Suprapubic skin (tissue), 4 donors: ENCODE measurements at places on chromosomes 13 and 19.
A peak's percentile ranks its signal among the peaks of the same experiment; 100 is the strongest.

DNA sequence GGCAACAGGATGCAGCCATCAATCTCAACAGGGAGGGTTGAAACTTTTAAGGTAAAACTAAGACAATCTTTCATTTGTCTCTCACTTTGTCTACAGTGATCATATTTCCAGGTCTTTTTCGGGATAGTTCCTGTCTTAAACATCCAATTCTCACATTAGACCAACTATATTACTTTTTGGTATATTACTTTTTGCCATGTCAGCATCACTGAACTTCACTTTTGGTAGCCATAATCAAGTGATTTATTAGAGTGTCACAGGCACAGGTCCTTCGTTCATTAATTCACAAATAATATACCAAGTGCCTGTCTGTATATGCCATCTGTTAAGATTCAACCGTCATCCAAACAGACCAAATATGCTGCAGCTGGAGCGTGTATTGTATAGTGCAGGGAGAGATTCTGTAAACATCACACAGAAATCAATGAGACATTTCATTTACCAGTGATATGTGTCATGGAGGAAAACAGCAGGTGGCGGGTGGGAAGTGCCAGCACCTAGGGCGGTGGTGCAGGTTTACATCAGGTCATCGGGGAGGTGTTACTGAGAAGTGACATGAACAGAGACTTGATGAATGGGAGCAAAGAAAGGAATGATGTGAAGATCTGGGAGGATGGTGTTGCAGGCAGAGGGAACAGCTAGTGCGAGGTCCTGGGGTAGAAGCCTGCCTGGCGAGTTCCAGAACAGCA is 24.9 kb downstream of the ARHGEF7 start:
- no peak for DNase-seq

DNA sequence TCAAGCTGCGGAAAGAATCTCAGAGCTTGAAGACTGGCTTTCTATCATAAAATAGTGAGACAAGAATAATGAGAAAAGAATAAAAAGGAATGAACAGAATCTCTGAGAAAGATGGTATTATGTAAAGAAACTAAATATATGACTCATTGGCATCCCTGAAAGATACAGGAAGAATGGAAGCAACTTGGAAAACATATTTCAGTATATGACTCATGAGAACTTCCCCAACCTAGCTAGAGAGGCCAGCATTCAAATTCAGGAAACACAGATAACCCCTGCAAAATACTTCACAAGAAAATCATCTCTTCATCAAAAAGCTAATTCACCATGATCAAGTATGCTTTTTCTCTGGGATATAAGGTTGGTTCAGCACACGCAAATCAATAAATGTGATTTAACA is 2318.0 kb downstream of the PCDH9 start:
- DNase-seq = no peak

DNA sequence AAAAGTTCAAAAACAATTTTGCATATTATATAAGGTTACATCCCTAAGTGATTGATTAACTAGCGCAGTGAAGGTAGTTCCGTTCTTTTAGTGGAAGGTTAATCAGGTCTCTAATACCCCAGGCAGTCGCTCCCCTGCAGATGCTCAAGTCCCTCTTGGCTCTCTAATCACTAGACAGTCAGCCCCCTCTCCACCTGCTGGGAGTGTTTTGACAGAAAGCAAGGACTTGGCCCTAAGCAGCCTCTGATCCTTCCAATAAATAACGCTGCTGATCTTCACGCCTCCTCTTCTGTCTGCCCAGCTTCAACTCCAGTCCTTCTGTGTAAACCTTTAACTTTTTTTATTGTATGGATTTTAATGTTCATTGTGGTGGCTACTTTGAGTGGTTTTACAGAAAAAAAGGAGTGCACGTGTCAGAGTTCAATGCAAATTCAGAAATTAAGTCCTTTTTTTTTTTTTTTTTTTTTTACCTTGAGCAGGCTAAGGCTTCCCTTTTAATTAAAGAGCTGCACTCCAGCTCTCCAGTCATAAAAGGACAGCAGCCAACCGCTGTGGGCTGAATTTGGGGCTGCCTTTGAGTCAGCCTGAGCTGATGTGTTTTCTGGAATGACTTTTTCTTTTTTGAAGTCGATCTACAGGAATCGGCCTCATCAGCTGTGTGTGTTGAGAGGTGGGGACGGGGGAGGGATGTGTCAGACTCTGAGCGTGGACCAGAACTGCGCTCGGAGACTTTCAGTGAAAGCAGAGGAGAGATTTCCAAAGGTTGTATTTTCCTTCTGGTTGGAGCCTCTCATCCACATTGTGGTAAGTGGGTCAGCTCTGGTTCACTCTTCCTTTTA is 33.8 kb upstream of the MYO16 start:
- DNase-seq = no peak

DNA sequence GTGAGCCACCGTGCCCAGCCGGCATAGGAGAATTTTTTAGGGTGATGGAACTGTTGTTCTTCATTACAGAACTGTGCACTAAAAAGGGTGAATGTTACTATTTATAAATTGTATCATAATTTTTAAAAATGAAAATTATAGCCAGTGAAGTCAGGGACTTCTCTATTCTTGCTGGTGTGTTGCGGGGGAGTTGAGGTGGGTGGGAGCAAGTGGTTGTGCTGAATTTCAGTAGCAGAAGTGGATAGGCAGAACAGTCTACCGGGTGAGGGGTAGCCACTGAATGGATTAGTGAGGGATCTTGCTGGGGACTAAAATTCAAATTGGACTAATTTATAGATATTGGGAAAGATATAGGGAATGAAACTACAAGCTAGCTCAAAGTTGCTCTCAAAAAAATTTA is 74.0 kb downstream of the CAB39L start:
- no peak for DNase-seq

DNA sequence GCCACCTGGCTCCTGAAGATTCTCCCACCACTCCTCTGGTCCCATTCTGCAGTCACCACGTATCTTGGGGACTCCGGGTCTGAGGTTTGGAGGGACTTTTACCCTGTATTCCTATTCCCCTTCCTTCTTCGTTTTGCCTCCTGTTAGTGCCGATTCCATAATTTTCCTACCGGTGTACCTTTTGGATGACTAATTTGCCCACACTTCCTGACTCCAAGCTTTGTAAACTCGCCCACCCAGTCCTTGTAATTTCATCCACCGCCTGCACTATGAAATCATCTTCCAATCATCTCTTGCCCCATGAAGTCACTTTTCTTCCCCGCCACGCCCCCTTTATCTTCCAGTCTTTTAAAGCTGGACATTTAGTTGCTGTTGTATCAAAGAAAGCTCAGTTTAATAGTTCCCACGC is 572 bp downstream of the UCHL3 start:
- no peak for DNase-seq

DNA sequence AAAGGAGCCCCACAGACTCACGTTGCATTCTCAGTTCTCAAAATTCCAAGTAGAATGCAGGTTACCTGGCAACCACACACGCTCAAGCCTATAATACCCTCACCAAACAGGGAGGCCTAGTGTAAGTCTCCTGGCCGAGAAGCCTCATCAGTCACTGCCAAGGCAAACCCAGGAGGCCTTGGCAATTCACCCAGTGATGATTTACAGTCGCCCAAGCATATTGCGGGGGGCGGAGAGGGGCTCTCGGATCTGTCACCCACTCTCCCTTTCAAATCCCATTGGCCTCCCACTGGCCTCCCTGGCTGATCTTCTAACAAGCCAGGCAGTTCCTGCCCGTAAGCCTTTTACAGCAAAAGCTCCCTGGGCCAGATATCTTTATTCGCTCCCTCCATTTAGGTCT is 1.1 kb downstream of the AKAP8L start:
- no peak for DNase-seq

GRCh38 chr13:20567881-20568528 is 1.0 kb downstream of the IFT88 start:
- no peak for DNase-seq

GRCh38 chr13:65553096-65553727 is 1676.9 kb downstream of the PCDH9 start:
- DNase-seq = peak; percentile 24

DNA sequence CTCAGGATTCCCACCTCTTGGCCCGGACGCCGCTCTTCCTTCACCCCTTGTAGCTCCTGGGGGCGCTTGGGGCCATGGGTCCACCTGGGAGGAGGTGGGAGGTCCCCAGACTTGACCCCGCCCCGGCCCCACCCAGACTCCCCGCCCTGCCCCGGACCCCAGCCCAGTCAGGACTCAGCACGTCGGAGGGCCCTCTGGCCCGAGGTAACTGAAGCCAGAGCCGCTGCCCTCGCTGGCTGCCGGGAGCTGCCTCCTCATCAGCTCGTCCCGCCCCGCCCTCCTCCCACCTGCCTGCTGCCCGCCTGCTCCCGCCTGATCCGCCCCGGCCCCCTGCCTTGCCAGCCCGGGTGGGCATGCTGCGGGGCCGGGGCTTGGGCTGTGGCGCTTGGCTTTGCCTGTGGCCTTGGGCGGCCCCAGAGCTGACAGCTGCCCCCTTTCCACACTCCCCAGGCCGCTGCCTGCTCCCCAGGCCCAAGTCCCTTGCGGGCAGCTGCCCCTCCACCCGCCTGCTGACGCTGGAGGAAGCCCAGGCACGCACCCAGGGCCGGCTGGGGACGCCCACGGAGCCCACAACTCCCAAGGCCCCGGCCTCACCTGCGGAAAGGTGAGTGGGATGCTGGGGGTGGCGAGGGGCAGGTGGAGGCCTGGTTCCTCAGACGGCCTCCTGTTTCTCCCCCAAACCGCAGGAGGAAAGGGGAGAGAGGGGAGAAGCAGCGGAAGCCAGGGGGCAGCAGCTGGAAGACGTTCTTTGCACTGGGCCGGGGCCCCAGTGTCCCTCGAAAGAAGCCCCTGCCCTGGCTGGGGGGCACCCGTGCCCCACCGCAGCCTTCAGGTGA is 9.4 kb downstream of the ARHGAP33 start:
- DNase-seq = no peak

- DNase-seq = no peak
These were observed 21.9 kb downstream of the AP3D1 start for GRCh38 chr19:2129486-2129885.

GRCh38 chr13:43545317-43545874 is 241.4 kb downstream of the ENOX1 start:
- no peak for DNase-seq

- DNase-seq = no peak
These were observed 58.8 kb upstream of the ZNF681 start for GRCh38 chr19:23817519-23817918.

- DNase-seq = no peak
These were observed 862.6 kb downstream of the DIAPH3 start for GRCh38 chr13:59301174-59301567.

DNA sequence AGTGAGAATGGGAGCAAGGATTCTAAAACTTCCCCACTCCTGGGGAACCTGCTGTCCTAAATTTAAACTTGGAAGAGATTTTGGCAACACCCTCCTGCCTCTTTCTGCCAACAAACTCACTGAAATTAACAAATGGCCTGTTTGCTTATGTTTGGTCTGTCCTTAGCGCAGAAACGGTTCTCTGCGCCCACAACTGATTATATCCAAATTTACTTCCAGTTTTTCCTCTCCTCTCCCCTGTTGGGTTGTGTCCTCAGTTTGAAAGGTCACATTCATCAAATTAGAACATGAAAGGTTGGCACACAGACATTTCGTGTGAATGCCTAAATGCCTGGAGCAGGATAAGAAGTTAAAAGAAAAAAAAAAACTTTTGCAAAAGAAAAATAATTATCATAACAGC is 56.4 kb upstream of the MRI1 start:
- DNase-seq = no peak

GRCh38 chr13:111645598-111646455 is 325.4 kb downstream of the TEX29 start:
- no peak for DNase-seq

- DNase-seq = peak; percentile 9
These were observed 135.2 kb downstream of the USP12 start for GRCh38 chr13:27036236-27036981.

- no peak for DNase-seq
These were observed 18.7 kb downstream of the LSM4 start for GRCh38 chr19:18304208-18304457.

GRCh38 chr19:4061178-4061682 is 5.5 kb downstream of the ZBTB7A start:
- peak; percentile 96 for DNase-seq

- no peak for DNase-seq
These were observed 332.2 kb upstream of the SGCG start for GRCh38 chr13:22848539-22849052.

GRCh38 chr13:33174931-33175330 is 110.6 kb downstream of the STARD13 start:
- DNase-seq = no peak

DNA sequence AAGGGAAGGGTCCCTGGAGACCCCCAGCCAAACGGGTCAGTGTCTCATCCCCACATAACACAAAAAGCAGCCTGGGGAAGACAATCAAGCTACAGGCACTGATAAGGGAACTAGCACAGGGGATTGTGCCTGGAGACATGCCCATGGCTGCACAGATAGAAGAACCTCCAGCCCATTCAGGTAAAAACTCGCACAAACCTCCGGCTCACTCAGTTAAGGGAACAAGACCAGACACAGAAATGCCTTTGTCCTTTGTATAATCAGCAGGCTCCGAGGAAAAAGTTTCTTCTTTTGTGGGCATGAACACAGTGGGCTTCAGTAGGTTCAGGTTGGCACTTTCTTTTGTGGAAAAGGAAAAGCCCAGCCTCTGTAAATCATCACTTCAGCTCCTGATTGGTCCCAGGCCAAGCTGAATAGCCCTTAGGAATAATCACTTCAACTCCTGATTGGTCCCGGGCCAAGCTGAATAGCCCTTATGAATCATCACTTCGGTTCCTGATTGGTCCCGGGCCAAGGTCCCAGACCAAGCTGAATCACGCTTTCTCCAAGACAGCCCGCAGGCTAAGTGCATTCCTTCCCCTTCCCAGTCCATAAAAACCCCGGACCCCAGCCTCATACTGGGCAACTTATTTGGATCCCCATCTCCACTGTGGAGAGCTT is 5.0 kb upstream of the ZNF230 start:
- DNase-seq = no peak

DNA sequence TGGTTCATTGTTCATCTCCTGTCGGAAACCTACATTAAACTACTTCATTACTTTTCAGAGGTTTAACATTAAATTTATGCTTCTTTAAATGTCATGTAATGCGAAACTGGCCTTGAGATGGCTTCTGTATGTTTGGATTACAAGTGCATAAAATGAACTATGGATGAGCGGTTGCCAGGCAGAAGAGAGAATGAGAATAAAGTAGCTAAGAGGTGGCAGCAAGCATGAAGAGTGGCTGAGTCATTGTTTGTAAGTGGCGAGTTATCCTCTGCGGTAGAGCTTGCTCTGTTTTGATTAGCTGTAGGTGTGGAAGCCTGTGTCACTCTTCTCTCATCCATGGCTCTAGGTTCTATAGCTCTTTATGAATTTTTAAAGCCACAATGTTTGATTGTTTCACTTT is 1139.6 kb upstream of the PCDH9 start:
- no peak for DNase-seq

GRCh38 chr13:47281991-47282390 is 385.1 kb upstream of the HTR2A start:
- no peak for DNase-seq

GRCh38 chr19:47111006-47111621 is 2.5 kb downstream of the ZC3H4 start:
- no peak for DNase-seq

DNA sequence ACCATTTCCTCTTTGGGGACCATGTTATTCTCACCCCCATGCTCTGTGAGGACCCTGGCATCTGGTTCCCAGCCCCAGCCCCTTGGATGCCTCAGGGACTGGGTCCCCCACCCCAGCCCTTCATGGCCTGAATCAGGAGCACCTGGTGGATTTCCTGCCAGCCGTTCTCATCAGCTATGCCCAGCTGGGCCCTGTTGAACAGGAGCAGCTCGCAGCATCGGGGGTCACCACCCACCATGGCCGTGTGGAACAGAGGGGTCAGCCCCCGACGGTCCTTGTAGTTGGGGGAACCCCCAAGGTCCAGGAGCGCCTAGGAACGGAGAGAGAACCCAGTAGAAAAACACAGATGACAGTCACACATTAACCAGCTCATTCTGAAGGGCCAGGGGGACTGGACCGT is 7.8 kb downstream of the SHANK1 start:
- no peak for DNase-seq

GRCh38 chr19:13212759-13213330 is 62.6 kb downstream of the IER2 start:
- no peak for DNase-seq
